ENCODE measurements at places on chromosomes 7 and 10.

GRCh38 chr10:14995964-14996565 lies 36.9 kb downstream of the MEIG1 start:
- no peak for DNase-seq

DNA sequence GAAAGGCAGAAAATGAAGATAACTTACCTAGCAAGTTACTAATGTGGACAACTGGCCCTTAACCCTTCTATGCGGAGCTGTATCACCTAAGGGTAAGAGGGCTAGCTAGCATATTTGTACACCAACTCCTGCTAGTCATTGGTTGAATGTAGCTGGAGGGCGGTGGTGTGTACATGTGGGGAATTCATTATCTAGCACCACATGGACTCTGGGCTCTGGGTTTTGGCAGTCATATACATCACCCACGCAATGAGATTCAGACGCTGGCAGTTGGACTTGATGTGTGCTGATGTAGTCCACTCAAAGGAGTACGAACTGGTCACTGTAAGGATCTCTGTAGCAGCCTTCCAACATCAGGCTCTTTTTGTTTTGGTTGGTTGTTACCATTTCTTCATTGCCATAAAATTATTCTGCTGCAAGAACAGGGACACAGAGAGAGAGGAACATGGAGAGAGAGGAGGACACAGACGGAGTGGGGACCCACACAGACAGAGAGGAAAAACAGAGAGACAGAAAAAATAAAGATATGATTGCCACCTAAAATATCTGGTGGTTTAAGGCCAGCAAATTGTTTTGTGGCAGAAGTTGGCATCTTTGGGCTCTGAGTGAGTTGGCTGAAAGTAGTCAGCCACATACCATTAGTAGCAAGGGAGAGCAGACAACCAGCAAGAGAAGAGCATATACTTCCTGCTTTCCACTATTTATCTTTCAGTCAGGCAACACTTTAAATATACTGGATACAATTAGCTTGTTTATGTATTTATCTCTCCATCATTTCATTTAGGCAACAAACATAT lies 76.7 kb upstream of the MTPN start:
- no peak for DNase-seq

DNA sequence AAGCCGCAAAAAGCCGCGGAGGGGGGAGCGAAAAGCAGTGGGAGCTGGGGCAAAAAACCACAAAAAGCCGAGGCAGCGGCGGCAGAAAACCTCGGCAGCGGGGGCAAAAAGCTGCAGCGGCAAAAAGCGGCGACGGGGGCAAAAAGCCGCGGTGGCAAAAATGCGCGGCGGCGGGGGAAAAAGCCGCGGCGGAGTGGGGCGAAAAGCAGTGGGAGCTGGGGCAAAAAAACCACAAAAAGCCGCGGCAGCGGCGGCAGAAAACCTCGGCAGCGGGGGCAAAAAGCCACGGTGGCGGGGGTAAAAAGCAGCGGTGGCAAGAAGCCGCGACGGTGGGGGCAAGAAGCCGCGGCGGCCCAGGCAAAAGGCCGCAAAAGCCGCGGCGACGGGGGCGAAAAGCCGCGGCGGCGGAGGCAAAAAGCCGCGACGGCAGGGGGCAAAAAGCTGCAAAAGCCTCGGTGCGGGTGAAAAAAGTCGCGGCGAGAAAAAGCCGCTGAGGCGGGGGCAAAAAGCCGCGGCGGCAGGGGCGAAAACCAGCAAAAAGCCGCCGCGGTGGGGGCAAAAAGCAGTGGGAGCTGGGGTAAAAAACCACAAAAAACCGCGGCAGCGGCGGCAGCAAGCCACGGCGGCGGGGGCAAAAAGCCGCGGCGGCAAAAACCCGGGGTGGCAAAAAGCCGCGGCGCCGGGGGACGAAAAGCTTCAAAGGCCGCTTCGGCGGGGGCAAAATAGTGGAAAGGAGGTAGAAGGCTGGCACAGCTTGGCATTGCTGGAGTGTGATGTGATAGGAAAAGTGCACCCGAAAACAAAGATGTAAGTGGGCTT lies 135.9 kb downstream of the ZNF92 start:
- DNase-seq: no peak

DNA sequence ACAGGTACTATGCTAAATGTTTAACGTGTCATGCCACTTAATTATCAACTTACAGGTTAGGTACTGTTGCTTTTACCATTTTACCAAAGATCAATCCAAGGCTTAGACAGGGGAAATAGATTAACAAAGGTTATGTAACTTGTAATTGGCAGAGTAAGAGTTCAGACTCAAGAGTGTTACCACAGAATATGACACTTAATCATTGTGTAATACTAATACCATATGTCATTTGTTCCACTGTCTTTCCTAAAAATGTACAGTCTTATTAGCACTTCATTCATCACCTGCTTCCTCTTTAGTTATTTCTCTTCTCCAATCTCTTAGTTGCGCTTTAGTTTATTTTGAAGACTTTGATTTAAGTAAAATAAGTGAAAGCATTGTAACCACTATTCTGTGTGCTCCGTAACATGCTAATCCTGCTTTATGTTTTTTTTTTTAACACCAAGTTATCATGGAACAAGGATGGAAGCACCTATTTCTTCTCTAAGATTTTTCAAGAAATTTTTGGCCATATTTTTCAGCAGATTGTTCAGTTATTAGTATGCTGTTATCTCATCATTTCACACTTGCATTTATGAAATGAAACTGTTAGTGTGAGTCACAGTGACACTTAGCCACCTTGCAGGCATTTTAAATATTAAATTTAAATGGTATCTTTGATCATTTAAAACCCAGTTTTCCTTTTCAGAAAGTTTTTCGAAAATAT lies 197.3 kb downstream of the PHF14 start:
- DNase-seq: no peak

DNA sequence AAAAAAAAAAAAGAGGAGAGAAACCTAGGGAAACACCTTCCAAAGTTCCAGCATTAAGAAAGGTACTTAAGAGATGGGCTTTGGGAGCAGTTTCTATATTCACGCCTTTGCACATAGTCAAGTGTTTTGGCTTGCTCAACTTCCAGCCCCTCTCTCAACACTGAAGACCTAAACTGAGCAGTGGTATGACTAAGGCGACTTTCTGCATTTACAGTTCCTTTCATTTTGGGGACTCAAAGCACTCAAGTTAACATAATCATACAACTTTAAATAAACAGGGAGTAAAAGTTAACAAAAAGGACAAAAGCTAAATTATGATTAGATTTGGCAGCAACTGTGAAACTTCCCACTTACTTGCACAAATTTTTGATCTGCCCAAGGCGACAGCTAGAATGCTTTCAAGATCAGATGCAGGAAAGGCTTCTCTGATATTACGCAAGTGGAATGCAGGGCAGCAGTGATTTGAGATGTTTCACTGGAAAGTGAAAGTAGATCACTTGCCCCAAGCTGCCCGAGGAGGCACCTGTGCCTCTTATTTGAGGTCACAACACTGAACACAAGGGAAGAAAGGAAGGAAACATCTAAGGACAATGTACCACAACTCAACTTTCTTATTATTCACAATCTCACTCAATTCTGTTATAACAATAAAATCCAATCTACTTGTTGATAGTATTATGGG lies 199.5 kb downstream of the SKAP2 start:
- DNase-seq: no peak

GRCh38 chr10:83820033-83820432 lies 319.3 kb upstream of the GHITM start:
- DNase-seq: no peak

DNA sequence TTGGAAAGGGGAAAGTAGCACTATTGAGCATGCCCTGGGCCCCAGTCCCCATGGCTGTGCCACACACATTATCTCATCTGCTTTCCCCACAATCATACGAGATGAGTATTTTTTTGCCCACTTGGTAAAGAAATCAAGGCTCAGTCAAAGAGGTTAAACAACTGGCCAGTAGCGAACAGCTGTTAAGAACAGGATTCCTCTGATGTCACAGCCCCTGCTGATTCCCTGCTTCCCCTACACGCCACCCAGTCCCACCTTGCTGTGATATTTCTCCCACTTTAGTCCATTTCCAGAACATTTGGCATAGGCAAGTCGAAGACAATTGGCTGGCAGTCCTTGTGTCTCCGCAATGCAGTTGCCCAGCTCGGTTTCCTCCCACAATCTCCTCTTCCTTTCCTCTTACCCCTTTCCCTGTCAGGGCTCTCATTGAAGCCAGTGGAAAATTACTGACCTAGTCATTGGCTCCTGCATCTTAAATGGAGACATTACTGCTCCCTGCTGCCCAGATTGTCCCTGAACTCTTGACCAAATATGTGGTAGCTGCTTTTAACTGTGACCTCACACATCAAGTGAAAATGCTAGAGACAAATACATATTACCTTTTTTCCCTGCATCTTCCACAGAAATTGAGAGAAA lies 56.5 kb upstream of the EEPD1 start:
- no peak for DNase-seq

GRCh38 chr7:139271718-139272628 lies 40.9 kb downstream of the UBN2 start:
- no peak for DNase-seq

- DNase-seq: peak; percentile 70
Measured at GRCh38 chr7:30869794-30870611, 41.6 kb upstream of the AQP1 start.

DNA sequence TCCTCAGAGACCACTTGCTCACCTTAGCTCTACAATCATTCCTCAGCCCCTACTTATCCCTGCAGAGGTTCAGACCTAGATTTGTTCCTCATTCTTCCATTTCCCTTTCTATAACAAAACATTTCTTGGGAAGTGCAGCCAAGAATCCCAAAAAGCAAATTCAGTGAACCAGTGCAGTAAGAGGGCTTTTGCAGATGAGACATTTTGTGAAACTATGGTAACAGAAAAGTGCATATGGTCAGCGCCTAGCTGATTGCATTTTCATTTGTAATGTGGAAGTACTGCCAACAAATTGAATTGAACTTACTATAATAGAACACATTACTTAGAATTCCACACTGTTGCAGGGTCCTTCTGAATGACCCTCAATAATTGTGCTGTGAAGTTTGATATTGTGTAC lies 18.6 kb downstream of the AGMO start:
- no peak for DNase-seq

Data from anterior cingulate cortex (tissue), 58 donors.